ENCODE measurements at places on chromosomes 5 and 9.

GRCh38 chr9:99561509-99561917 is 260.2 kb upstream of the NR4A3 start:
- no peak for DNase-seq

DNA sequence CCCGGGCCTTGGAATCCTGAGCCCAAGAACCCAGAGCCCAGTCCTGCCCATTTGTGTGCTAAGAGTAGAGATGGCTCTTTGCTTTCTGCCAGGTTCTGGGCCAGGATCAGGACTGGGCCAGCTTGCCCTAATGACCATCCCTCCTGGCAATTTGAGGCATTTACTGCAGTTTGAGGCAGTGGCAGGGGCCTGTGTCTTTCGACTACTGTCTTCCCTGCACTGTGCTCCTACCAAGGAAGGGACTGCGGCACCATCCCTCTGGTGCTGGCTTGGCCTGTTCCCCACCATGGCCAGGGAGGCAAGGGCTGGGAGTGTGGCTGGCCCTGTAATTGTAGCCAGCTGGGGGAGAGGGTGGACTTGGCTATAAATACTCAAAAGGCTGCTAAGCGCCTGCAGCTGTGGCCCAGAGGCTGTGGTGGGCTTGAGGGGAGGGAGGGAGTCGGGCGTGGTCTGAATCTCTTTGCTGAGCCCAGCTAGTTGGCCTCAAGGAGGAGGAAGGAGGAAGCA is 4.6 kb downstream of the ENHO start:
- DNase-seq, result no peak

- no peak for DNase-seq
These were observed 629 bp downstream of the ZBTB26 start for GRCh38 chr9:122930541-122931225.

GRCh38 chr5:123874600-123875201 is 362.7 kb downstream of the CSNK1G3 start:
- no peak for DNase-seq

- no peak for DNase-seq
These were observed 41.1 kb downstream of the LURAP1L start for GRCh38 chr9:12815888-12816287.

- DNase-seq, result no peak
These were observed 99.3 kb downstream of the ANGPTL2 start for GRCh38 chr9:127022913-127023660.

- DNase-seq, result no peak
These were observed 115.4 kb downstream of the HSD17B3 start for GRCh38 chr9:96186591-96187011.

DNA sequence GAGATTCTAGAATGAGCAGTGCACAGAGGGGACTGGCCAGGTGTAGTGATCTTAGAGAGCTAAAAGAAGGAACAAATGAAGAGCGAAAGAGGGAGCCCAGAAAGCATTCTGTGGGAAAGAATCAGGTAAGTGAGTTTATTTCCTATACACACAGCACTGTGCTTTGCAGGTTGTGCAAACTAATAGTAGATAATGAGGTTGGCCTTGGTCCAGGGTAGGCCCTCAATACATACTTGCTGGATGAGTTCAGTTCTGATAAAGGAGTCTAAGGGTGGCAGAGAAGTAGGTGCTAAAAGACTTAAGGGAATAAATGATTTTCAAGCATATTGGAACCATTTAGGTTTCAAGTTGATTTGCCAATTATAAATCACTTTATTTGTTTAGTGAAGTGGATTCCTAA is 122.0 kb downstream of the NPR3 start:
- DNase-seq, result no peak

GRCh38 chr9:87873607-87874303 is 8.9 kb upstream of the SPATA31E1 start:
- DNase-seq, result no peak

DNA sequence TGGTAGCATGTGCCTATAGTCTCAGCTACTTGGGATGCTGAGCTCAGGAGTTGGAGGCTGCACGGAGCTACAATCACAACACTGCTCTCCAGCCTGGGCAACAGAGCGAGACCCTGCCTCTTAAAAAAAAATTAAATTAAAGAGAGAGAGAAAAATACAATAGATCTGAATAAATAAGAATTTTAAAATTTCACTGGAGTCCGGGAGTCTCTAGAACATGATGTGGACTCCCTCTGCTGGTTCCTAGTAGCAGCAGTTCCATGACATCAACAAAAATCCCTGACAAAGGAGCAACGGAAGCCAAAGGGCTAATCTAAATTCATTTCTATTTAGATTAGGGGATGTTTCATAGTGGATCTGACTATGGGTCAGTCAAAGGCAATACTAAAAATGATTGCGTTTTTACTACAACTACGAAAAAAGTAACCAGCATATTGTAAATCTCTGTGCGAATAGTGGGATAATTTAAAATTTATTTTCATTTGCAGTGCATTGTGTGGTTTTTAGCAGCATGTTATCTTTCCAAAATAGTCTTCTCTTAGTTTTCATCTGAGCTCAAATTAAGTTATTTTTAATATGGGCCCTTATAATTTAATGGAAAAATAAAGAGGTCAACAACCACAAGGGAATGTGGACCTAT is 6.7 kb downstream of the INIP start:
- DNase-seq, result no peak

DNA sequence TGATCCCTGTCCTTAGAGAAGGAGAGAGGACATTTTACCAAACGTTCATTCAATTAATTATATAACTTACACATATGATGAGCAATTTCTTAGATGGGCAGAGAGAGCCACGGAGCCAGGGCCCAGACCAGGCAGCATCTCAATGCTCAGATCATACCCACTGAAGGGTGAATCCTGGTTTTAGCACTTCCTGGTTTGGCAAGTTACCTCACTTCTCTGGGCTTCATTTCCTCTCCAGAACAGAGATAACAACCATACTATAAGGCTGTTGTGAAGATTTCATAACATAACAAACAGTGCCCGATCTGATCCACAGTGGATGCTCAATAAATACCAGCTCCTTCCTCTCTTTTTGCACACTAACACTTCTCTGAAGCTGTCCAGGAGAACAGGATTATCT is 271.1 kb downstream of the DENND1A start:
- DNase-seq, result no peak

DNA sequence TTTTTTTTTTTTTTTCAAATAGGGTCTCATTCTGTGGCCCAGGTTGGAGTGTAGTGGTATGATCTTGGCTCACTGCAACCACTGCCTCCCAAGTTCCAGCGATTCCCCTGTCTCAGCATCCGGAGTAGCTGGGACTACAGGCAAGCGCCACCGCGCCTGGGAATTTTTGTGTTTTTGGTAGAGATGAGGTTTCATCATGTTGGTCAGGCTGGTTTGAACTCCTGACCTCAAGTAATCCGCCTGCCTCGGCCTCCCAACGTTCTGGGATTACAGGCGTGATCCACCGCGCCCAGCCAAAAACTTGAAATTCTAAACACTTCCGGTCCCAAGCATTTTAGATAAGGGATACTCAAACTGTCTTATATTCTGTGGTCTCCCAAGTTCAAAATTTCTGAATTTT is 718.9 kb upstream of the MEF2C start:
- DNase-seq, result no peak

GRCh38 chr9:137544176-137544760 is 5.9 kb downstream of the PNPLA7 start:
- no peak for DNase-seq

DNA sequence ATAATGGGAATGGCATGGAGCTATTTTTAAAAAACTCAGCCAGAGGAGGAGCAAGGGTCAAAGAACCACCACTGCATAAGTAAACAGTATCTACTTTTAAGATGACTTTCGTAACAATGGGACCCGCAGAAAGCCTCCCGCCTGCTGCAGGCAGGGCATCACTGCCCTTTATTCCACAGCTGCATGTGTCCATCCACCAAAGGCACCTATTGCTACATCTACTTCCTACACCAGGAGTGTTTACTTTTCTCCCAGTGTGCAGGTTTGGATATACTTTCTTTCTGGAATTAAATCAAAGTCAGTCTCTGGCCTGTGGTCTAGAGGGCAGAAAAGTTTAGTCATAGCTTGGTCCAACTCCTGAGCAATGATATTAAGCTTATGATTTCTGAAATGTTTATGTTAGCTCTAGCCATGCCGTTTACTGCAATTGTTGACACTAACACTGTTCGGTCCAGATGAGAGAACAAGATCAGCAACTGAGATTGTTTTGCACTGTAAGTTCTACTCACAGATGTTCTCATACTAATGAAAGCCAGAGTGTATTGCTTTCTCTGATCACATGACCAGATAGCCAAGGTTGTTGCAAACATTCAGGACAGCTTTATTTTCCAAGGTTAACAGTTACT is 391.5 kb downstream of the FGF10 start:
- DNase-seq, result no peak

- DNase-seq, result no peak
These were observed 8.8 kb downstream of the TENT2 start for GRCh38 chr5:79621056-79621455.

GRCh38 chr9:79254900-79255650 is 316.7 kb upstream of the TLE4 start:
- peak; percentile 6 for DNase-seq

GRCh38 chr5:109278141-109278540 is 131.6 kb downstream of the PJA2 start:
- DNase-seq, result no peak

DNA sequence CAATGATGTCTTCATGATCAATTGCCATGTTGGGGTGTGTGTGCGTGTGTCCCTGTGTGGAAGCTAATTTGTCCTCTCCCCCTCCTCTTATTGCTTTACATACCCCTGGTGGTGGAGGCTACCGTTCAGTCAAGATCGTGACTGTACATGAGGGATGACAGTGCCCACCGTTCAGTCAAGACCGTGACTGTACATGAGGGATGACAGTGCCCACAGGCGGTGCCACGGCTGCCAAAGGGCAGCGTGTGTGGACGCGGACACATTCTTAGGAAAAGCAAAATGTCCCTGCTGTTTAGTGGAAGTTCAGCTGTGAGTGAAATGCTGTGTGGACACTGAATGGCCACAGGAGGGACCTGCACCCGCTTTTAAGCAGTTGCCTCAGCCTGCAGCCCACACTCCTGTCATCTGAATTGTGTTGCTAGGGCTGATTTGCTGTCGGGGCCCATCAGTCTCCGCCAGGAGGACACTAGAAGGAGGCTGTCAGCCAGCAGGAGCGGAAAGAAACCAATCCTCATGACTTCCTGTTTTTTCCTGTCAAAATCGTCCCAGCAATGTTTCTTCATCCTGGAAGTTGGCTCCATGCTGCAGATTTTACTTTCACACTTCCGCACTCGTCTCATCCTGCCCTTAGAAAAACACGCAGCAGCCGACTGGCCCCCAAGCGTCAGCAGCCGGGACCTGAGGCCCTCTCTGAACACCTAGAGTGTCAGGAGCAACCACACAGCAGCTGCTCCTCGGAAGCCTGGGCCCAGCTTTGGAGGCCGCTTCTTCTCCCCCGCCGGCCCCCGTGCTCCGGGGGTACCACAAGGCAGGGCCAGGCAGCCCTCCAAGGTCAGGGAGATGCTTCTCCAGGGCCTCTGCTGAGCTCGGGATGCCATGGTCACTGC is 9.1 kb downstream of the OR2V1 start:
- no peak for DNase-seq

DNA sequence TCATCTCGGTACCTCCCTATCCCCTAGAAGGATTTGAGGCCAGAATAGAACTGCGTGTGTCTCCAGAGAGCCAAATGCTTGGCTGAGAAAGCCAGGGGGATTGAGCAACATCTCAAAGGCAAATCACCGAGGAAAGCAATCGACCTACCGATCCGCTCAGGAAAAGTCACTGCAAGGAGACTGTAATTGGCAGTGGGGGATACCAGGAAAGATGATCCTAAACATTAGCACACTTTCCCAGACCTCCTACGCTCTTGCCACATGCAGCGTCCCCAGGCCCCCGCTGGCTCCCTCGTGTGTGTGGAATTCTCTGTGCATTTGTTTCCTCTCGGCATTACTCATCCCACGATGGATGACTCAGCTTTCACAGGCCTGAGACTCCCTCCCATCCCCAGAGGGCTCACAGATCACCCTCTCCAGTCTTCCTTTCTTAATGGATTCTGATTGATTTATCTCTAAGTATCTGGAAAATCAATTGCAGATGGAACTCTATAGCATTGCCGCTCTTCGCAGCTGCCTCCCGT is 82.2 kb upstream of the ICE1 start:
- DNase-seq, result no peak

- DNase-seq, result no peak
These were observed 213.2 kb downstream of the TRIO start for GRCh38 chr5:14356305-14356704.

GRCh38 chr5:67543720-67544270 is 347.2 kb upstream of the CD180 start:
- no peak for DNase-seq

DNA sequence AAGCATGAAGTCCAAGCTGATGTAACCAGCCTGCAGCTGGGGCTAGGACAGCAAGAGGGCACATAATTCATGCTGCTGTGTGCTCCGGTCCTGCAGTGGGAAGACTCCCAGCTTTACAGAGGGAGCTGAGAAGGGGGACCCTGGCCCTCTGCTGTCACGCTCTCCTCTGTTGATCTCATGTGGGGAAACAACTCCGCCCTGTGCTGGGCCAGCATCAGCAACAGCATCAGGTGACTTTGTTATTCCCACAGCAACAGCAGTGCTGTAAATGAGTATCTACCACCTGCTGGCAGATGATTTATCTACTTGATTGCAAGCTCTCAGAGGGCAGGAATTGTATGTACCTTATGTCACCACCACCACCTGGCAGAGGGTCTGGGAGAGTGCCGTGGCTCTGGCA is 176.2 kb downstream of the COL23A1 start:
- DNase-seq, result no peak

GRCh38 chr9:106958955-106959657 is 96.1 kb downstream of the ZNF462 start:
- no peak for DNase-seq

GRCh38 chr9:2790466-2790865 is 53.4 kb downstream of the PUM3 start:
- DNase-seq, result no peak

- DNase-seq, result no peak
These were observed 46.8 kb upstream of the SLIT3 start for GRCh38 chr5:169347786-169348185.

DNA sequence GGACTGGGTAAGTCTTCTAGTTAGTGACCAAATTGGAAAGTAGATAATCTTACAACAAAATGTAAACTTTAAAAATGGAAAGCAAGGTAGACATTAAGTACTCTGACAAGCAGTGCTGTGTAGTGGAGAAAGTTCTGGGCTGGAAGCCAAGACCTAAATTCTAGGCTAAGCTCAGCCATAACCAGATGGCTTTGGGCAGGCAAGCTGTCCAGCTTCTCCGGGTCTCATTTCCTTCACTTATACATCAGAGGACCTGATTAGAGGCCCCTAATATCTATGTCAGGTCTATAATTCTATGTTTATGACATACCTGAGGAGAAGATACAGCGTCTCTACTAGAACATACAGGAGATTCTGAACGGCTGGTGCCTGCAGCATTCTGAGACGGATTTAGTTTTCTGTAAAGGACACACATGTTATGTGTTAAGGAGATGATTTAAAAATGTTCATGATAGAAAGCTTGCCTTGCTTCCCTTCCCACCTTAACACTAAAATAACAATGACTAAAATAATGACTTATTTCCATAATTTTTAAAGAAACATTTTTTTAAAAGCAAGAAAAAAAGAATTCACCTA is 61.2 kb downstream of the ELL2 start:
- peak; percentile 86 for DNase-seq

Data from DMS 273 treated with DMSO at 0.1 percent for 48 hours (cell line).